Effector memory CD4-positive, alpha-beta T cell (primary cell): ENCODE measurements at places on chromosomes 2 and 18.
A peak's percentile ranks its signal among the peaks of the same experiment; 100 is the strongest.

DNA sequence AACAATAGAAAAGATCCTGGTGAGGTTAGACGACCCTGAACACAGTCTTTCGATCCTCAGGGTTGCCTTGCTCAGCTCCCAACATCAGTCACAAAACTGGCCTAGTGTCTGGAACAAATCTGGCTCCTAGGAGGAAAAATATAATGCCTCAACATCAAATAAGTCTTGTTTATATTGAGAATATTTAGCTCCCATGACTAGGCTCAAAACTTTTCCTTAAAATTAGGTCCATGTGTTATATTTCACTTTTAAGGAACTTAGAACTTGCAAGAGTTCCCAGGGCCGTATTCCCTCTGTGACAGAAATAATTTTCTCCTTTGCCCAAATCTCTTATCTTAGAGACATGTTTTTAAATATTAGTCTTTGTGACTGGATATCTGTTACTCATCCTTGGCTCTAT is 819.7 kb upstream of the ZEB2 start:
- DNase-seq = no peak

DNA sequence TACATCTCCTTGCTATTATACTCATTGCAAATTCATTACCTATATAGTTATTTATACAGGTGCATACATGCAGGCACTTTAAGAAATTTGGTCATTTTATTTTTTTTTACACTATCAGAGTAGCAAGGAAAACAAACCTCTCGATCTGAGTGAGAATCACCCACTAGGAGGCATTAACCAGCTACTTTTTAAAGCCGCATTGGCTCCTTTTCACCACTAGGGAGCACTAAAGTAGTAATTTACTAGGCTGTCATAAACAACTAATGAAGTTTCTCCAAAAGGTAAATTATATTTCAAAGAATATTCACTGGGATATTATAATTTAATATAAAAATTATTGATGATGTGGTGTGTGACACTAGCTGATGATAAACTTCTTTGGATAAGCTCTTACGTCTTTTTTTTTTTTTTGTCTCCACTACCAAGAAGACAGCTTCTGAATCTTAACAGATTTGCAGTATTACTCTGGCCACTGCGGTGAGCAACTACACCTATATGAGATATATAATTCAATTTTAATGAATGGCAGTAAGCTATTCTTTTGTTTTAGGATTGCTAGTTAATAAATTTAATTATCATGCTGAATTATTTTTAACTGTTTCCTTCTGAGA is 101.9 kb downstream of the NOL4 start:
- no peak for DNase-seq

- DNase-seq = no peak
Observed at GRCh38 chr2:100990650-100991403, 11.3 kb upstream of the RPL31 start.

GRCh38 chr2:137231628-137232027 is 466.3 kb downstream of the THSD7B start:
- no peak for DNase-seq

- no peak for DNase-seq
Observed at GRCh38 chr2:32210767-32211408, 45.2 kb downstream of the SLC30A6 start.

- DNase-seq = no peak
Observed at GRCh38 chr2:9258953-9259399, 52.4 kb downstream of the ASAP2 start.

DNA sequence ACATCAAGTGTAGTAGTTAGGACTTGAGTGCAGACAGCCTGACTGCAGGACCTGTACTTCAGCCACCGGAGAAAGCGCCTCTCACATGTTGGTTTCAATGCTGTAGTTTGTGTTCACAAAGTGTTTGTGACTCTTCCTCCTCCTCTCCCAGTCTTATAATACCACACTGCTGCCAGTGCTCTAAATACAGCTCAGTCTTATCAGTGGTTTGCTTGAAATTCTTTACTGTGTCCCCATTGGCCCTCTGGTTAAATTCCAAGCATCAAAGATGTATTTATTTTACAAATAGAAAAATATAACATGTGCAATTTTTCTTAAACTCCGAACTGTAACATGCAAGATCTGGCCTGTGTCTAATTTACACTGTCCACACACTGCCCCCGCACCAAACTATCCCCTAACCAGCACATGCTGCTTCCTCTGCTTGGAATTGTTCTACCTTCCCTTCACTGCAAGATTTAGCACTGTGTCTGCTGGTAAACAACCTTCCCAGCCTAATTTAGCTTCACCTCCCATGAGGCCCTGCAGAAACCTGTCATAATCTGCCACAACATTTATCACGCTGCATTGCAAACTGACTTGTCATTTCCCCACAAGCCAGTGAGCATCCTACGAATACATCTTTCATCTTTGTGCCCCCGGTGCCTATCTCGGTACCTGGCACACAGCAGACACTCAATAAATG is 77.1 kb downstream of the SUMO1 start:
- DNase-seq = no peak

DNA sequence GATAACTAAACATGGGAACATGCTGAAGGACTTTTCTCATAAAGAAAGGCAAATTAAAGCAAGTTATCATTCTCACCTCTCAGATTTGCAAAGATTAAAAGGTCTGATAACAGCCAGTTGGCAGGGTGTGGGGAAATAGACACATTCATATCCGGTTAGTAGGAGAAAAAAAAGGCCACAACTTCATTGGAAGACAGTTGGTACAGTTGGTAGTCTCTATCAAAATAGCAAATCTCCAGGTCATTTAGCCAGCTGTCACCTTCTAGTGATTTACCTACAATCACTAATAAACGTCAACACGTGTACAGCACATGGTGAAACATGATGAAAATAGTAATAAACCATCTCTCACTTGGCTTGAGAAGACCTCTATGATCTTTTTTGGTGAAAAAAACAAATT is 16.6 kb downstream of the INPP5D start:
- DNase-seq = no peak

DNA sequence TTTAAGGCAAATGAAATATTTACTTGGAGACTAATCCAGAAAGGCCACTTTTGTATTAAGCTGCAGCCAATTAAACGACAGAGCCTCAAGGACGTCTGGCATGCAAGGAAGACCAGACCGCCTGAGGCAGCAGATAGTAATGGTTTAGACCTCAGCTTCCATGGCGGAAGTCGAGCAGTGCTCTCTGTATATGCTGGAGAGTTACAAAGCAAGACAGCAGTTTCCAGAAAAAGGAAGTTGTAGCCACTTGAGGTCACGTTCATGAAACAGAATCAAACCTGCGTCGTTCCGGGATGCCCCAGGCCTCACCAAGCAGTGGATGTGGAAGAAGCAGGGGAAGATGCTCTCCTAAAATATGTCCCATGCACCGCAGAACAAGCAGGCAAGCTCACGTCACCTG is 142.0 kb downstream of the PTGR3 start:
- no peak for DNase-seq

GRCh38 chr18:76613053-76613754 is 118.2 kb upstream of the ZNF516 start:
- no peak for DNase-seq

DNA sequence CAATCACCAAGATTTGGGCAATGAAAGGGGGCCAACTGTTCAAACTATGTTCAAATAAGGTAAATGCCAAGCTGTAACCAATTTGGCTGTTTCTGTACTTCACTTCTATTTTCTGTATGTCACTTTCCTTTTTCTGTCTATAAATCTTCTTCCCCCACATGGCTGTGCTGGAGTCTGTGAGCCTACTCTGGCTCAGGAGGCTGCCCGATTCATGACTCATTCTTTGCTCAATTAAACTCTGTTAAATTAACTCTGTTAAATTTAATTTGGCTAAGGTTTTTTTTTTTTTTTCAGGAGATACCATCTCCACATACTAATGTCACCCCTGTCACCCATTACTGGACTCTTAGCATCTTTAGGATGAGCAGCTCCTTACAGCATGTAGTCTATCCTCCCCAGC is 178.8 kb upstream of the TWIST2 start:
- no peak for DNase-seq

DNA sequence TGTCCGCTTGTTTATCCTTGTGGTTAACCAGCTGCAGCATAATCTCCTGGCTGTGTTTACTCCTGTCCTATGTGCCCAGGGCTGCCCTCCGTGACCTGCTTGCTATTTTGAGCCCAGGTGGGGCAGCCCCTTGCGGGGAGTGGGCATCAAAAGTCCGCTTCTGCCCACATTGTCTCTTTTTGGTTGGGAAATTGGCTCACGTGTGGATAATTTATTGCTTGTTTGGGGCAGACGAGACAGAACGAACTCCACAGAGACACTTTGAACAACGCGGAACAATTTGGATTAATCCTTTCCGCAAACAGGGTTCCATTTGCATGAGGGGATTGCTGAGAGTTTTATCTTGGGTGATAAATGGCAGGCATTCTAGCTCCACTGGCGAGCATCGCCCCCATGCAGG is 8.1 kb upstream of the CXCR4 start:
- no peak for DNase-seq

DNA sequence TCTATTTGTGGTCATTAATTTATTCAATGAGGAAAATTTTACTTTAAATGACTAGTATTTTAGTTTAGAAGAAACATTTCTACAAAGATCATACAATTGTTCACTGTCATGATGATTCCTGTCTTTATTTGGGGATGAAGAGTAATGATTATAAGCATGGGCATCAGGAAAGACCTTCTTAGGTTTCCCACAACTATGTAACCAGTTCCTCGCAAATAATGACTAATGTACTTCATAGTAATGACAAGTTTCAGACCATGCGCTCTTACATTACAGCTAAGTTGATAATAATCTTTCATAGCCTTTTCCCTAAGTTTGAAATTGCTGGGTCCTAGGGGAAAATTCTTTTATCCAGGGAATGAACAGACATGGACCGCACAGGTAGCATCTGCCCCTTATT is 90.5 kb downstream of the MYO5B start:
- DNase-seq = no peak

GRCh38 chr18:24397131-24397693 is 412 bp downstream of the OSBPL1A start:
- peak; percentile 0 for DNase-seq

- peak; percentile 59 for DNase-seq
Observed at GRCh38 chr2:232611559-232612218, 21.7 kb upstream of the EFHD1 start.

DNA sequence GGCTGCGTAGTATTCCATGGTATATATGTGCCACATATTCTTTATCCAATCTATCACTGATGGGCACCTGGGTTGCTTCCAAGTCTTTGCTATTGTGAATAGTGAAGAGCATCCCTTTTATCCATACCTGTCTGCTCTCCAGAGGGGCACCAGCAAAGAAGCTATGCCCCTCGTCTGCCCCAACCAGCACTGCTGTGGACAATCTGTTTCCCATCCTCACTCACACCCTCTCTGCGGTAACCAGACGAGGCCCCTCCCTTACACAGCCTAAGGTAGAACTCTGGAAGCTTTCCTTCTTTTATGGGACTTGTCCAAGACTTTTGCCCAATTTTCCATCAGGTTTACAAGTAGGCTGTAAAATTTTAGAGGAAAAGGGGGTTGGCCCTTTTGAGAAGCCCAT is 24.9 kb downstream of the TTR start:
- no peak for DNase-seq

DNA sequence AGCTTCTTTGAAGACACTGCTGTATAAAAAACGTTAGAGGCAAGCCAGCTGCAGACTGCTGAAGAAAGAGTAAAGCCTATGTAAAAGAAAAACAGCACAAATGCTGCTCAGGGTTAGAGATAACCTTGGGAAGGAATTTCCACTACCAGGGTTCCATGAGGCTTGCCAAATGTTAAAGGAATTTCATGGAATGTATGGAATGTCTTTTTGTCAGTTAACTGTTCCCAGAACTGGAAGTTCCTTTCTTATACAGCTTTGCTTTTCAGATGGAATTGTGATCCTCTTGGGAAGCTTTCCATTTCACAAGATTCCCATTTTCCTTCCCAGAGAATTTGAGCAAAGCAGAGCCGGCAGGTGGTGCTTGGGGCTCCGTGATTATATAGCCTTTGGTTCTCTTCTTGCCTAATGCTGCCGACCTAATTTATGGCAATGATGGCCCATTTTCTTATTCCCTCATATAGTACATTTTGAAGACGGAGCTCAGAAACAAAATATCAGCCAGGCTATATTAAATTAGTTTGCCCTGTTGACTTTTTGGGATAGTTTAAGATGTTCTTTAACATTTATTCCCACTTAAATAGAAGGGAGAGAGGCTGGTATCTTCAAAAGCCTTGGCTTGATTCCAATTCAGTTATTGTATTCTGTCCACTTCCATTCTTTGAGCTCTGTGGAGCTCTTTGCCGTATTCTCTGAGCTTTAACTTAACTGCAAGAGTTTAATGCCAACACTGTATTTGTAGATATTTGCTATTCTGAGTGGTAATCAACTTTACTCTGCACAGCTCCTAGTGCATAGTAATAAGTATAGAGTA is 162.3 kb downstream of the PHLPP1 start:
- DNase-seq = no peak

GRCh38 chr2:46101557-46102220 is 195.5 kb upstream of the EPAS1 start:
- DNase-seq = no peak

- DNase-seq = no peak
Observed at GRCh38 chr18:79924814-79925731, 26.4 kb downstream of the SLC66A2 start.

DNA sequence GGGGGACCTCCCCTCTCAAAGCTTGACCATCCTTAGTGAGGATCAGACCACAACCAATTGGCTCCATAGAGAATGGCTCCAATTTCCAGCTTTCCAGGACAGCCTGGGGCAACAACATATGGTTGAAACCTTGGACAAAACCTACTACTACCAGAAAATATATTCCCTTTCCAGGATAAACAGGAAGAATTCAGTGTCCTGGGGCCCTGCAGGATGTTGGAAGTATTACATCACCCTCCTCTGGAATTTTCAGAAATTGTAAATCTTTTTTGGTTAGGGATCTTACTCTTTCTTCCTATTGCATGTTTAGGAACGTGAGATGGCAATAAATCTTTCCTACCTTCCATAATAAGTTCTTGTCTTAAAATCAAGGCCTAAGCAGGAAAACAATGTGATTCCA is 158.9 kb upstream of the MEIS1 start:
- no peak for DNase-seq

GRCh38 chr2:127584516-127585033 is 49.1 kb downstream of the MYO7B start:
- no peak for DNase-seq

DNA sequence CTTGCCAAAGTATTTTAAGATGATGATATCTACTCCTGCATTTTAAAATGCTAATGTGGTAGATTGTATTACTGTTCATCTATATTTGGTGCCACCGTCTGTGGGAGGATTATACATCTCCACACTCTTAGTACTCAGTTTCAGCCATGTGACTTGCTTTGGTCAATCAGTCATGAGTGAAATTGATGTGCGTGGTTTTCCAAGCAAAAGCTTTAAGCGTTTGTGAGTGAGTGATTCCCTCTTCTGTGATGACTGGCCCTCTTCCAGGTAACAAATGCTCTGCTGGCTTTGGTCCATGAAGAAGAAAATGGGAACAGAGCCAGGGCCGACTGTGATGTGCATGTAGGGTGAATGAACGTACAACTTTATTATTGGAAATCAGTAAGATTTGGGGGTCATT is 330.4 kb downstream of the LPIN1 start:
- no peak for DNase-seq
